Breast epithelium (tissue), 4 donors: ENCODE measurements at places on chromosomes 7 and 10.

GRCh38 chr10:93494494-93494893 is 1.9 kb upstream of the CEP55 start:
- H3K4me1 ChIP-seq = peaks cover 4% of the 10 kb centered on the region
- no peak for DNase-seq
- H3K36me3 ChIP-seq = no peaks in the 10 kb centered on the region
- H3K27ac ChIP-seq = no peak overlapping the region

DNA sequence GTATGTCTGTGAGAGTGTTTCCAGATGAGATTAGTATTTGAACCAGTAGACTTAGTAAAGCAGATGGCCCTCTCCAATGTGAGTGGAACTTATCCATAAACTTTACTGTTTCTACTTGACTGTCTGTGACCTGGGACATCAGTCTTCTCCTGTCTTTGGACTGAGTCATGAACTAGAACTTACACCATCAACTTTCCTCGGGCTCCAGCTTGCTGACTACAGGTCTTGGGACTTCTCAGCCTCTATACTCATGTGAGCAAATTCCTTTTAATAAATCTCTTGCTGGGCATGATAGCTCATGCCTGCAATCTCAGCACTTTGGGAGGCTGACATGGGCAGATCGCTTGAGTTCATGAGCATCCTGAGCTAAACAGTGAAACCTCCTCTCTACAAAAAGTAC is 25.7 kb upstream of the WAPL start:
- H3K4me3 ChIP-seq = no peak overlapping the region
- DNase-seq = no peak
- H3K4me1 ChIP-seq = no peaks in the 10 kb centered on the region
- H3K36me3 ChIP-seq = no peaks in the 10 kb centered on the region

GRCh38 chr7:22651534-22652243 is 75.3 kb upstream of the IL6 start:
- peaks cover 3% of the 10 kb centered on the region for H3K4me1 ChIP-seq
- no peak overlapping the region for H3K27ac ChIP-seq
- H3K27me3 ChIP-seq = no peaks in the 10 kb centered on the region
- H3K36me3 ChIP-seq = no peaks in the 10 kb centered on the region
- DNase-seq = no peak
- no peak overlapping the region for H3K4me3 ChIP-seq

DNA sequence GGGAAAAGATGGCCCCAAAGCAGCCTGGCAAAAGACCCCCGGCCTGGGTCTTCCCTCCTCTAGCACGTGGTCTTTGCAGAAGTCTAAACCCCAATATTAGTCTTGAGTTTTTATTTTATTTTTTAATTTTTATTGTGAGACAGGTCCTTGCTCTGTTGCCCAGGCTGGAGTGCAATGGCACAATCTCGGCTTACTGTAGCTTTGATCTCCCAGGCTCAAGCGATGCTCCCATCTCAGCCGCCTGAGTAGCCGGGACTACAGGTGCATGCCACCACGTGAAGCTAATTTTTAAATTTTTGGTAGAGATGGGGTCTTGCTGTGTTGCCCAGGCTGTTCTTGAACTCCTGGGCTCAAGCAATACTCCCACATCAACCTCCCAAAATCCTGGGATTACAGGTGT is 40.3 kb upstream of the MXI1 start:
- H3K4me3 ChIP-seq = no peak overlapping the region
- no peaks in the 10 kb centered on the region for H3K4me1 ChIP-seq
- no peaks in the 10 kb centered on the region for H3K27me3 ChIP-seq
- no peak for DNase-seq

DNA sequence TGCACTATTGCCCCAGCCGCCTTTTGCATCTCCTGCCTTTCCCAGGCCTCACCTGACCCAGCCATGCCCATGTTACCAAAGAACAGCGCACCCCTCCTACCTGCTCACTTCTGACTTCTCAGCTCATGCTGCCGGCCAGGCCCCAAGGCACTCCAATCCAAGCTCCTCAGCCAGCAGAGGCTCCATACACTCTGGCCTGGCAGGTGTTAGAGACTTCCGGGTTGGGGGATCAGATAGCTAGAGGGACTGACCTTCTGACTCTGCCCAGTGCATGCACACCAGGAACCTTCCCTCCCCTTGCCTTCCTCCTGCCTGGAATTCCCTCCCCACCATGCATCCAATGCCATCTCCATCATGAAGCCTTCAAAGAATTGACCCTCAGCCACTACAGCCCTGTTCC is 56.2 kb upstream of the ZMIZ1 start:
- DNase-seq = no peak
- no peaks in the 10 kb centered on the region for H3K27me3 ChIP-seq
- no peak overlapping the region for H3K27ac ChIP-seq
- H3K36me3 ChIP-seq = no peaks in the 10 kb centered on the region
- no peaks in the 10 kb centered on the region for H3K4me1 ChIP-seq
- no peak overlapping the region for H3K4me3 ChIP-seq

GRCh38 chr10:17201794-17202116 is 283 bp upstream of the TRDMT1 start:
- no peak for DNase-seq
- no peaks in the 10 kb centered on the region for H3K4me1 ChIP-seq
- H3K27ac ChIP-seq = peak overlapping the region; percentile 97
- H3K36me3 ChIP-seq = no peaks in the 10 kb centered on the region
